ENCODE measurements at places on chromosomes 12 and 14. TPM values are rescaled to one million over a fixed set of nuclear protein-coding genes. Genes with fewer than 3 reads are reported as not detected.

The MUCL1 gene
- total RNA-seq: not detected

The KITLG gene
- total RNA-seq: 18.6 TPM

The ACVRL1 gene
- 413 TPM for total RNA-seq

The C12orf54 gene
- not detected for total RNA-seq

The ASB2 gene
- total RNA-seq: not detected

The ARHGEF40 gene
- 9.9 TPM for total RNA-seq

The B4GALNT1 gene
- total RNA-seq: under 0.01 TPM

The CHMP4A gene
- total RNA-seq: 38.1 TPM

The CCDC177 gene
- not detected for total RNA-seq

The IL22 gene
- total RNA-seq: not detected

The RIMKLB gene
- 41.6 TPM for total RNA-seq

The PPP1R36 gene
- total RNA-seq: 0.57 TPM

The INSM2 gene
- total RNA-seq: not detected

The RPS6KL1 gene
- total RNA-seq: 7.0 TPM

The SLCO1B3 gene
- total RNA-seq: not detected

The SIX6 gene
- total RNA-seq: not detected

The SAMD4A gene
- total RNA-seq: 120 TPM

The EML5 gene
- total RNA-seq: 0.13 TPM

The SLC39A5 gene
- 0.38 TPM for total RNA-seq

The B3GNT4 gene
- not detected for total RNA-seq

The ADSS1 gene
- total RNA-seq: 5.9 TPM

The PLEK2 gene
- total RNA-seq: 4.7 TPM

The COX8C gene
- total RNA-seq: not detected

The ASCL4 gene
- total RNA-seq: not detected

The SPRYD4 gene
- 1.3 TPM for total RNA-seq

The RDH12 gene
- total RNA-seq: not detected

The CLEC12A gene
- not detected for total RNA-seq

The ASCL1 gene
- total RNA-seq: not detected

The MYL6B gene
- total RNA-seq: 71.4 TPM

The TIGAR gene
- 11.8 TPM for total RNA-seq

The SPTB gene
- under 0.01 TPM for total RNA-seq

The ANHX gene
- not detected for total RNA-seq

The SLC38A4 gene
- total RNA-seq: 4.2 TPM

The CACNA1C gene
- under 0.01 TPM for total RNA-seq

The GARIN6 gene
- not detected for total RNA-seq

The OR6S1 gene
- total RNA-seq: not detected

The TMTC1 gene
- total RNA-seq: 7.8 TPM

The C1QL4 gene
- not detected for total RNA-seq

The RTL1 gene
- total RNA-seq: not detected

The SIX4 gene
- 0.88 TPM for total RNA-seq

The CKAP4 gene
- 92.3 TPM for total RNA-seq

The LALBA gene
- total RNA-seq: not detected

The PNMA1 gene
- total RNA-seq: 16.2 TPM

Data from bladder microvascular endothelial cell (primary cell).